ENCODE measurements at places on chromosomes 16 and 17. TPM values are rescaled to one million over a fixed set of nuclear protein-coding genes. Genes with fewer than 3 reads are reported as not detected.

- no peak for DNase-seq
Measured at GRCh38 chr17:62802561-62803205, 5.4 kb downstream of the MARCHF10 start.

- no peak for DNase-seq
Measured at GRCh38 chr17:5971969-5972368, 98.2 kb upstream of the WSCD1 start.

DNA sequence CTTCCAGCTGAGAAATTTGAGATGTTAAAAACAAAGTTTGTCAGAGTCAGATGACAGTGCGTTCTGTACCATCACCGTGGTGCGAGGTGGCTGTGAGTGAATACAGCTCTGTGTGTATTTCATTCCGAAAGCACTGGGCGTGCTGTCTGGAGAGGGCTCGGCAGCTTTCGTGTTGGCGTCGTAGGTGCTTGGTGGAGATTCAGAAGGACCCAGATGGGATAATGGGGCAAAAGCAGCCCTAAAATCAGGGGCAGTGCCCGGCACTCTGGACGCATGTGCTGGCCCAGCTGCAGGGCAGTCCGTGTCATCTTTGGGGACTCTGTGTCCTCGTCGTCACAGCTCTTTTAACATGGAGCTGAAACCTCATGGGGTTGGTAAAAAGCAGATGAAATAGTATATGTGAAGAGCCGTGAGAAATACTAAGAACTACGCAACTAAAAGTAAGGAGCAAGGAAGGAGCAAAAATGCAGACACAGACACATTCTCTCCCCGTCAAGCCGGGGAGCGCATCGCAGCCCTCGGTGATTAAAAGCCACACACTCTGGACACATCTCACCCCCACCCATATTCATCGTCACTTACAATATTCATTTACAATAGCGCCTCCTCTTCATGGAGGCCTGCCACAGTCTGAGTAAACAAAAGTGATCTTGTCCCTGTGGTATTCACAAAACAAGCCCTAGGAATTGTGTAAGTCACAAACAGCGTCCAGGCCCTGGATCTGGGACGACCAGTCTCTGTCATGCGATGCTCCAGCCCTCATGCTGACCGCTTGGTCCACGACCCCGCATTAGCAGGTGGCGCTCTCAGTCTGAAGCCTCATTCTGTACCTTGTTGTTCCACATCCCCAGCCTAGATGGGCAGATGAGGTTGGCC, 206.7 kb downstream of the RPTOR start:
- no peak for DNase-seq

DNA sequence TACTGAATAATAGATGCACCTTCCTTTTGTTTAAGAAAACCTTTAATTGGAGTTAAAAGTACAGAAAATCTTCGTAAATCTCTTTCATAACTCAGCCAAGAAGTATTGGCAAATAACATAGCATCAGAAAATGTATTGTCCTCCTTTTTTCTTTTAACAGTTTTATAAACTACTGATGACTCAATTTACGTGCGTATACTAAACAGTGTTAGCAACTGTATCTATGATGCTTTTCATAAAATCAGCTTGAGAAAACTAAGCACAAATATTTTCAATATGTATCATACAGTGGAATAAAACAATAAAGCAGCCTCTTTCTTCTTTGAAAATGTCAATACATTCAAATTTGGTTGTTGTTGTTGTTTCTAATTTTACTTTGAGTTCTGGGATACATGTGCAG, 88.6 kb downstream of the STXBP4 start:
- no peak for DNase-seq

- no peak for DNase-seq
Measured at GRCh38 chr17:45318561-45319230, 1.9 kb upstream of the MAP3K14 start.

GRCh38 chr16:2981899-2982250, 1.6 kb upstream of the PKMYT1 start:
- no peak for DNase-seq

- no peak for DNase-seq
Measured at GRCh38 chr17:48134912-48135480, 27.4 kb downstream of the SNX11 start.

- peak; percentile 22 for DNase-seq
Measured at GRCh38 chr17:64441772-64442540, 7.0 kb upstream of the MILR1 start.

DNA sequence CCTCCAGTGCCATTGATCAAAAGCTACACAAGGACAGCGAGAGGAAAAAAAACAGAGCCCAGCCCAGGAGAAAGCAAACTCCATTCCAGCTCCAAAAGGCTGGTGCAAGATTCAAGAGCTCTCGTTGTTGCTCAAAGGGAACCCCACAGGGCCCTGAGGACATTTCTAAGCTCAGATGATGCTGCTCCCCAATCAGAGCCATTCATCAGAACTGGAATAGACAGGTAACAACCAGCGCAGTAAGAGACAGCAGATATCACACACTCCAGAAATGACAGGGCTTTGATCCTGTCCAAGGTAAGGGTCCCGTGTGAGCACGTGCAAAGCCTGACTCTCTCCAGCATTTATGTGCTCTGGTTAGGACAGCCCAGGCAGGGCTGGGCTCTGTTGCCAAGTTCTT, 20.1 kb downstream of the PMP22 start:
- no peak for DNase-seq

The CRHR1 gene
- not detected for total RNA-seq

The TBC1D3B gene
- 3.4 TPM for total RNA-seq

The OR1A1 gene
- total RNA-seq, result not detected
